ENCODE measurements at places on chromosomes 4 and X. TPM values are rescaled to one million over a fixed set of nuclear protein-coding genes. Genes with fewer than 3 reads are reported as not detected.

The PLAC1 gene
- under 0.01 TPM for total RNA-seq

The PRR32 gene
- total RNA-seq: not detected

The GPR50 gene
- not detected for total RNA-seq

The AFM gene
- not detected for total RNA-seq

The SPATA18 gene
- 9.1 TPM for total RNA-seq

The UGT2A1 gene
- not detected for total RNA-seq

The RAB9B gene
- 1.1 TPM for total RNA-seq

The LONRF3 gene
- total RNA-seq: 2.3 TPM

The GLUD2 gene
- total RNA-seq: 3.9 TPM

Measured in bladder microvascular endothelial cell (primary cell).